ENCODE measurements at places on chromosomes 2 and 18.

DNA sequence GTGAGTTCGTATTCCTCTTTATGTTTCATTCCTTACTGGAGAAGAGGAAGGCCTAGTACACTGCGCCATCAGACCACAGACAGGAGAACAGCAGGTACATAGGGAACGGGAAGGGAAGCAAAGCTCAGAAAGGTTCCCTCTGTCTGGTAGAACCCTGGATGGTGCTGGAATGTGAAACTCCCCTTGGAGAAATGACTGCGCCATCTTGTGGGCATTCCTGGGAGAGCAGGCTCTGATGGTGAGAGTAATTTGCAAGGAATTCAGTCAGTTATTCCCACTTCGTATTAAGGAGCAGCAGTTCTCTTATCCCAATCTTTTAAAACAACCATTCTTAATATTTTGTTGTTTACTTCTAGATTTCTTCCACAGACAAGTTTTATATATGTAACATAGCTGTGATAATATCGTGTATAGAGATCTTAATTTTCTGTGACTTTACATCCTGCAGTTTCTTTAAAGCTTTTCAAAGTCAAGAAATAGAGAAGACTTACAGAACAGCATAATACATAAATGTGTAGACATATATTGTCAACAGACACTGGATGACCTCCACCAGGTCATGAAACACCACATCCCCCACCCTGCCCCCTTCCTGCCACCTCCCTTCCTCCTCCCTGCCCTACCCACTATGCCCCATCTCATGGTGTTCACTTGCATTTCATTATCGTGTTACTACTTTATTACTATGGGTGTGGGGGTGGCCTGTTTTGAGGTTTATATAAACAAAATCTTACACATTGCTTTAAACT lies 83.9 kb downstream of the ARHGEF4 start:
- DNase-seq, result no peak

- no peak for DNase-seq
Observed at GRCh38 chr2:85415980-85416650, 2.4 kb upstream of the SH2D6 start.

GRCh38 chr2:121363632-121364420 lies 78.8 kb upstream of the TFCP2L1 start:
- peak; percentile 78 for DNase-seq

GRCh38 chr18:24138409-24138788 lies 463 bp upstream of the CABYR start:
- no peak for DNase-seq

- DNase-seq, result no peak
Observed at GRCh38 chr18:62037989-62038778, 145.4 kb upstream of the RNF152 start.

DNA sequence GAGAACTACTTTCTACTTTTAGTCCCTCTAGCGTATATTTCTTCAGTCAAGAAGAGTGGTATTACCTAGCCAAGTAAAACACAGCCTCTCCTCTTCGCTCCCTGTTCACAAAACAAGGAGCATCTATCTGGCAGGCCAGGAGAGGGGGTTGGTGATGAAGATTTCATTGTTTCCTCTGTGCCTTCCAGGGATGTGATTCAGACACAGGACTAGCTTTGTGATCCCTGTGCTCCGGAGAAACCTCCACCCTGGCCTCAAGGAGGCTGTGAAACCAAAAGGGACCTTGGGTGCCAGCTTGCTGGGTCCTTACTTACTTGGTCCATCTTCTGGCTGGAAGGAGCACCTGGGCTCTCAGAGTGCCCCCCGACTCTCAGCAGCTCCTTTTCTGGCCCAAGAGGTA lies 5.7 kb downstream of the RHOB start:
- DNase-seq, result no peak

GRCh38 chr2:223590964-223591363 lies 11.2 kb downstream of the SCG2 start:
- DNase-seq, result no peak

- DNase-seq, result no peak
Observed at GRCh38 chr2:59239146-59239545, 998.0 kb upstream of the FANCL start.

GRCh38 chr2:205566606-205567168 lies 115.6 kb upstream of the NRP2 start:
- no peak for DNase-seq

DNA sequence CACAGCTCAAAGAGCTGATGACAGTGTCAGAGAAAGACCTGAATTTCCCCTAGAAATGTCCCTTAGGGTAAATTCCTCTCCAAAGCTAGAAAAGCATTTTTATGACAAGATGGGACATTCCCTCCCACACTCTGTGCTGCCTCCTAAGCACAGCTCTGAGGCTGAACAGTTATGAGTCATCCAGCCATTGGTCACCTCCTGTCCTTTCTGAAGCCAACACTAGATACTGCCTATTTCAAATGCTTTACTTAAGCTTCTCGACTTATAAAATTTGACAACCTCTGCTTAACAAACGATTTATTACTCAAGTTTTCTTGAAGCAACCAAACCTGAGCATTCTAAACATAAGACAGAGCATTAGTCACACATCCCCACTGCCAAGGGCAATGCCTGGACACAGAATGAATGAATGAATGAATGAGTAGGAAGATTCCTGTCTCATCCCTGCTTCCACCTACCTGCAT lies 35.4 kb downstream of the B4GALT6 start:
- DNase-seq, result no peak

DNA sequence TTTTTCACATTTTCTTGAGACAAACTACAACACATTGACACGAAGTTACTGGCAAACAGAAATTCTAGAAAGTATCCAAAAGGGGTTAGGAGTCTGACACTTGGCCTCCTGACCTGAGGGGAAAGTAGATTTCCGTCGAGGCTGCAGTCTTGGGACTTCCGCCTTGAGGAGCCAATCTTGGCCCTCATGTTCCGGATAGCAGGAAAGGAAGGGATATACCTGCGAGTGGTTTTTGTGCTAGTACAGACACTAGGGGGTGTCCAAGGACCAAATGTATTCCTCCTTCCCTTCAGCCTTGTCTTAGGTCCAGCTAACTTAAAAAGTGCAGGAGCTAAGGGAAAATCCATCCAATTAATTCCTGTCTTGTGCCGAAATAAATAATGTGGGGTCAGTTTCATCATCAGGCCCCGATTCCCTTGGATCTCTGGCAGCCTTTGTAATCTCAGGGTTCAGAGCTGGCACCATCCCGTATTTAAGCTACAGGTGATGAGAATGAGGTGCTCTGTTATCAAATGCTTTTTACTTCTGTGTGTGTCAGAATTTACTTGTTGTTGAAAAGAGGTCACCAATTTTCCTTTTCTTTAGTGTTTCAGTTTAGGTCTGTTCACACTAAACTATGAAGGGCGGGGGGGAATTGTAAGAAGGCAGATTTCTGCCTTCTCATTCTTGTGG lies 330.2 kb upstream of the FANCL start:
- DNase-seq, result no peak
